ENCODE measurements at places on chromosomes 11 and 22.

DNA sequence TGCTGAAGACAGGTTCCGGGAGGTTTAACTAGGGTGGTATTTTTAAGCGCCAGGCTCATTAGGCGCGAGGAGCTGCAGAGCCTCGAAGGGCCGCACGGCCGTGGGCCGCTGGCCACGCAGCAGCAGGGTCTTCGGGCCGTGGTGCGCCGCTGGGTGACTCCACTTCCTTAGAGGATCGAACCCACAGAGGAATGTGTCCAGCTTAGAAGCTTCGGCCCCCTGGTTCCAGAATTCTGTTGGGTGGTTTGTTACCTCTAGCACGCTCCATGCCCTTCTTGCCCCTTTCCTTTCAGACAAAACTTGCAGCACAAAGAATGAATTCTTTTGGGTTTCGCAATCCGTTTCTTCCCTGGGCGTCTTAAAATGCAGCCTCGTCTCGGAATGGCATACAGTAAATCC is 773 bp upstream of the PATL1 start:
- no peak for DNase-seq

GRCh38 chr11:8314916-8315315 is 51.2 kb upstream of the LMO1 start:
- DNase-seq, result no peak

DNA sequence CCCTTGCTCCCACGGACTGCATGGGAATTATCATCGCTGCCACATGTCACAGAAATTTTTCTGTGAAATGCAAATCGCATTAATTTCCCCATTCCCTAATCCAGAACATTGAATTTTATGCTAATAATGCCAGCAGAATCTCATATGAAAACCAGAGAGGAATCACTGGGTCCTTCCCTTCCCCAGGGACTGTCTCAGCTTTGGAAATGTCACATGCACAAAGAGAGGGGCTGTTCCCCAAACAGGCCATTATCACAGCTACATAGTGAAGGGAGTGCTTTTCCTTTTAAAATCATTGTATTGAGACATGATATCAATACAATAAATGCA is 954.5 kb downstream of the BRD1 start:
- no peak for DNase-seq

DNA sequence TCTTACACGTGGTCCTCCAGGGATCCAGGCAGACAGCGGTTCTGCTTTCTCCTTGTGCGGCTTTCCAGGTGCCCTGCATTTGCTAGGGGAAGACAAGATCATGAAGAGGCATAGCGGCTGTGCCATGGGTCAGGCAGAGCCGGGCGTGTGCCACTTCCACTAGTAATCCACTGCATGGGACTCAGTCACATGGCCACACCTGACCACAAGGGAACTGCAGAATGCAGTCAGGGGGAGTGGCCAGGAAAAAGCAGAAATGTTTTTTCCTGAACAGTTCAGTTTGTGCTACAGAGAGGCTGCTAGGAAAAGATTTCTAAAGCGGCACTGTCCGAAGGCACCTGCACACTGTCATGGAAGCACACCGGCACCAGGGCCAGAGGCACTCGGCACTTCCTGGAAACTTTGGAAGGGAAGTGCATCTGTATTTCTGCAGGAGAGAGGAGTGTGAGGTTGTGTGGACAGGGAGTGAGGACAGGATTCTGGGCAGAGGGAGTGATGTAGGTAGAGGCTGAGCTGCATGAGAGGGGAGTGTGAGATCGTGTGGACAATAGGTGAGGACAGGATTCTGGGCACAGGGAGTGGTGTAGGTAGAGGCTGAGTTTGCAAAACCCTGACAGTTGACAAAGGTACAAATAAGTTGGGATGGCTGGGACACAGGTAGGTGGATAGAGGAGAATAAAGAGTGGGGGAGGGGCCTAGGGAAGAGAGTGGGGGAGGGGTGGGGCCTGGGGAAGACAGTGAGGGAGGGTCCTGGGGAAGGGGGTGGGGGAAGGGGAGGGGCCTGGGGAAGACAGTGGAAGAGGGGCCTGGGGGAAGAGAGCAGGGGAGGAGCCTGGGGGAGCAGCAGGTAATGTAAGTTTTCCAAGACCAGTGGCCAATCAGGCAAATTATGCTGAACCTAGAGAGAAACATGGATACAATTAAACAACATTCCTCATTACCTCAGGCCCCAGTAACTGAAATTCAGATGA is 1436.3 kb downstream of the TBC1D22A start:
- DNase-seq, result no peak

DNA sequence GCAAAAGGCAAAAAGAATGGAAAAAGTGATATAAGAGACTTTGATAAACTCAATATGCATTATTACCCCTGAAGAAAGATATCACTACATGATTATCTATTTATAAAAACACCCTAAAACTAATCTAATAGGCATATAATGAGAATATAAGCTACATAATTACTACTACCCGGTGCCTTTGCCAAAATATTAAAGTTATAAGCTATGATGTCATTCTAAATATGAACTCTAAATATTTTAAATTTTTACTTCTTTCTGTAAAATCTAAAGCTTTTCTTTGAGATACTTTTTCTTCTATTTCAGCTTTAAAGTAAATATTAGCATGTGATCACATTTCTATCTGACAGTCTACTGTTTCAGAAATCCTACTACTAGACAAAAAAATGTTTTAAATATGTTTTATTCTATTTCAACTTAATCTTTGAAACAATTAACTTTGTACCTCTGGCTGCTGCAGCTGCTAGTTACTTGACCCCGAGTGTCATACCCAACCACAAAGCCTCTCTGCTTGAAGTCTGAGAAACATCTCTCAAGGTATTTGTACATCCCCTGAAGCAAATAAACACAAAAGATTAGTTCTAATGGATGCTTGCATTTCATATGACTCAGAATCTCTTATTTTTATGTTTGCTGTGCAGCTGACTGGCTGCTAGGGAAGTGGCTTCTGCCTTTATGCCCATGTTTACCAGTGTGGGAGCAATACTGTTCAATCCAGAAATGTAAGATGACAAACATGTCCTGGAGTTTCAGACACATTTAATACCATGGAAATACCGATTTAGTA is 26.8 kb downstream of the PGM2L1 start:
- DNase-seq, result no peak

- no peak for DNase-seq
These were observed 55.9 kb upstream of the CCDC188 start for GRCh38 chr22:20206709-20207215.

DNA sequence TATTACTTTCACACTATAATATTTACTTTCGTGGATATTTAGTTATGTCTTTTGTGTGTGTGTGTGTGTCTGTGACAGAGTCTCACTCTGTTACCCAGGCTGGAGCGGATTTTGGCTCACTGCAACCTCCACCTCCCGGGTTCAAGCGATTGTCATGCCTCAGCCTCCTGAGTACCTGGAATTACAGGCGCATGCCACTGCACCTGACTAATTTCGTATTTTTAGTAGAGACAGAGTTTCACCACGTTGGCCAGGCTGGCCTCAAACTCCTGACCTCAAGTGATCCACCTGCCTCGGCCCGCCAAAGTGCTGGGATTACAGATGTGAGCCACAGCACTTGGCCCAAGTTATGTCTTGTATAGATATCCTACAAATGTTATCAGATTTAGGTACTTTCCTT is 9.9 kb downstream of the PISD start:
- no peak for DNase-seq

GRCh38 chr11:44243595-44244343 is 66.2 kb downstream of the ALX4 start:
- DNase-seq, result no peak

- DNase-seq, result no peak
These were observed 36.9 kb downstream of the ARFGAP3 start for GRCh38 chr22:42820045-42820763.

DNA sequence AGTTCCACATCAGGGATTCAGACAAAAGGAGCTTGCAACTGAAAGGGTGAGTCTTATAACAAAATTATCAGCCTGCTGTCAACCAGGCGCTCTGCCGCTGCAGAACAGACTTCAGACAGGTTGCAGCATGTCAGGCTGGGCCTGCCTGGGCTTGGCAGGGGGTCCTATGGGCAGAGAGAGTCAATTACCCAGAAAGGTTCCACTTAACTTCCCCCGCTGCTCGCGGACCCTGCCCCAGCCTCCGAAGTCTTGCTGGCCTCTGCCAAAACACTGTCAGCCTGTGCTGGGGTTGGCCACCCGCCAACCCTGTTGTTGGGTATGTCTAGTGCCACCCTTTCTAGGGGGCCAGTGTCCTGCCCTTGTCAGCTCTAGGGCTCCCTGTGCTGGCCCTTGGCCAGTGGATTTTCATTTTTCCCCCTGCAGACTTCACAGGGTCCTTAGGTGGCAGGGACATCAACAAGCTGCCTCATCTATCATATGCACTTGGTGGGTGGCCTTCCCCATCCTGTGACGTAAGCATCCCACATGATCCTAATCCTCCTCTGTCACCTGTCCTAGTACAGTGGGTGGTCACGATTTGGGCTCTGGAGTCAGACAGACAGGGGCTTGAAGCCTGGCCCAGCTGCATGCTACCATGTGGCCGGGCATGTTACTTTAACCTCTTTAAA is 166.5 kb upstream of the CADM1 start:
- DNase-seq, result no peak

- no peak for DNase-seq
These were observed 39.9 kb upstream of the KCNQ1OT1 start for GRCh38 chr11:2739531-2740274.

DNA sequence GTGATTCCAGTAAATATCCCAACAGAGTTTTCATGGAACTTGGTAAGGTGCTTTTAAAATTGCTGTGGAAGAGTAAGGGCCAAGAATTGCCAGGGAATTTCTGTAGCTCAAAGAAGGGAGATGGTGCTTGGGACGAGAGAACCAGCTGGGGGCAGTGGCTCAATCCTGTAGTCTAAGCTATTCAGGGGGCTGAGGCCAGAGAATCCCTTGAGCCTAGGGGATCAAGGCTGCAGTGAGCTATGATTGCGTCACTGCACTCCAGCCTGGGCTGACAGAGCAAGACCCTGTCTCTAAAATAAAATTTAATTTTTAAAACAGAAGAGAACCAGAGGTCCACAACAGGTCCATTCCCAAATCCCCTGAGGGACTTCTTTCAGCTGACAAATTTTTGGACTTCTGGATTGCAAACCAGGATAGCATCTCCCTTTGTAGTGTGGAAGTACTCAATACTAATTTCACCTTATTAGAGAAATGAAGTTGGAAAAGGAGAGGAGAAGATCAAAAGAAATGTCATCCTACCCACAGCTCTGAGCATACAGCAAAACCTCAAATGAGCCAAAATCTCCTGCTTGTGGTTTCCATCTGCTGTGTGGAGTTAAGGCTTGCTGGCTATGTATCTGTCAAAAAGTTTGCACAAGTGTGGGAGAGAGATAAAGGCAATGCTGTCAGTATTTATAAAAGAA is 59.2 kb upstream of the CLPB start:
- no peak for DNase-seq

DNA sequence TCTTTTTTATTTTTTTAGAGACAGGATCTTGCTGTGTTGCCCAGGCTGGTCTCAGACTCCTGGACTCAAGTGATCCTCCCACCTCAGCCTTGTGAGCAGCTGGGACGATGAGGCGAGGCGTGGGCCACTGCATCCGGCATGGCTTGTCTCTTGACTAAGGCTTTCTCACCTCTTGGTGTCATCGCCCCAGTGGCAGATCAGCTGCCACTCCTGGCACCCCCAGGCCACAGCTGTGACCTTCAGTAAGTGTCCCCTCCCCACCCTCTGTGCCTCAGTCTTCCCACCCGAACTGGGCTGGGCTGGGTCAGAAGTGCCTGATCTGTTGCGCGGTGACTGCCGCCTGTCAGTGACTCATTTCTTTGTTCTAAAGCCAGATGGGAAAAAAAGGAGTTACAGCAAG is 3.6 kb downstream of the SYNGR1 start:
- DNase-seq, result no peak

DNA sequence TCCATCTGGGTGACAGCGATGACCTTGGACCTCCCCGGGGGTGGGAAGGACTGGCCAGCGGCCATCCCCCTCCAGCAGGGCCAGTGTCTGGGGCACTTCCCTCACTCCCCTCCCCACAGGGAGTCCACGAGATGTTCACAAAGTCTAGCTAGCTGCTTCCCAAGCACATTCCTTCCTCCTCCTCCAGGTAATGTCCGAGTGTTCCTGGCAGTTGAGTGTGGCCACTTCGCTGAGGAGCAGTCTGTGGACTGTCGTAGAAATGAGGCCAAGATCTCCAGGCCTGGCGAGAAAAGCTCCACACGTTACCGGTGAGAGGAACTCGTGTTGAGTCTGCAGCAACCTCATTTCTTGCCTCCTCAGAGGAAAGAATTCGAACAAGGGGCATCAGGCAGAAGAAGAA is 425.5 kb downstream of the BRD1 start:
- no peak for DNase-seq

DNA sequence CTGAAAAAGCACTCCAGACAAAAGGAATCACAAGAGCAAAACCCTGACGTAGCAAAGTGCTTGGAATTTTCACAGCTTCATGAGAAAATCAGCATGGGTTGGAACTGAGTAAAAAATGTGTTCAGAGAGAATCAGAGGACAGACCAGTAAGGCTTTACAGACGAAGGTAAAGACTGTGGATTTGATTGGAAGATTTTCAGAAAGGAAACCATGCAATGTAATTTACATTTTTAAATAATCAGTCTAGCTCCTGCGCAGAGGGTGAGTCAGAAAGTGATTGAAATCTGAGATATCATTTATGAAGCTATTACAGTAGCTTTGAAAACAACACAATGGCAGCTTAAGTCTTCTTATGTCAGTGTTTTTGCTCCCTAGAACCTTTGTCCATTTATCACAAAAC is 1122.3 kb downstream of the LRRC4C start:
- no peak for DNase-seq

DNA sequence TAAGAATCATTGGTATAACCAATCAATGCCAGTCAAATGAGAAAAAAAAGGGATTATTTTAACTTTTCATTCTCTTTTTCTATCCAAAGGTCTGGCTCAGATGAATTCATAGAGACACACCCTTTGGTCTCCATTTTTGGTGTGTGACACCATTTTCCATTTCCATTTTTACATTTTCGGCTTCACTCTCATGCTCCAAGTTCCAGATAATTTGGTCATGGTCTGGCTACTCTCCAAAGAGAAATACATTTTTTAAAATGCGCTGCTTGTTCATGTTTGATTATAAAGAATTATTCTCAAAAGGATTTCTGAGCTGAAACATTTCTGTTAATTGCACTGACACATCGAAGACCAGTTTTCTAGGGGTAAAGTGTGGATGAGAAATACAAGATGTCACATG is 51.6 kb upstream of the FIBIN start:
- DNase-seq, result no peak

DNA sequence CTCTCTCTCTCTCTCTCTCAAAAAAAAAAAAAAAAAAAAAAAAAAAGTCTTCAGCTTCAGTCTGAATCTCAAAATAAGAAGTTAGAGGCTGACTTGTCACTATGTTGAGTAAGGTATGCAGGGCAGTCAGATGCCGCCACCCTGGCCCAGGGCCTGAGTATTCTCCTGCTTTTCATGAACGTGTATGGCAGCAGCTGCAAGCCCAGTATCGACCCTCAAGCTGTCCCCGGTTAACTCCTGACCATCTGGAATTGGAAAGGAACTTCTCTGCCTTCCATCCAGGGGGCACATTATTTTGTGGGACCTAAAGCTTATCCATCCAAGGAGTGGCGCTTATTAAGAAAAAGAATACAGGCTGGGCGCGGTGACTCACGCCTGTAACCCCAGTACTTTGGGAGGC is 11.4 kb downstream of the MRGPRD start:
- DNase-seq, result no peak
